ENCODE measurements at places on chromosomes 5 and 9.

GRCh38 chr5:19314840-19315239, 673.2 kb downstream of the CDH18 start:
- no peak for DNase-seq

GRCh38 chr9:133225171-133226011, 16.3 kb upstream of the OBP2B start:
- DNase-seq, result no peak

DNA sequence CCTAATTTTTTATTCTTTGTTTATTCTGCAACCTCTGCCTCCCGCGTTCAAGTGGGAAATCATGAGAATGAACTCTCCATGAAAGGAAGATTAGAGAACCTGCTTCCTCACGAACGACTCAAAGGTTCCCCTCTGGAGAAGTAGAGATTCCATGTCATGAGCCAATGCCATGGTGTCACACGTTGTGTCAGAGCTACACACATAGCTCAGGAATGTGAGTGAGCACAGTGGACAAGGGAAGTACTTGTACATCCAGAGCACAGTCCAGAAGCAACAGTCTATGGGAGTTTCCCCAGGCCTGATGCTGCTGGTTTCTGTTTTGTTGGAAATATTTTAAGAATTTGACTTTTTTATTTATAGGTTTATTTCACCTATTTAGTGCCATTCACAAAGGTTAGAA, 26.8 kb upstream of the PPP2CA start:
- DNase-seq, result no peak

DNA sequence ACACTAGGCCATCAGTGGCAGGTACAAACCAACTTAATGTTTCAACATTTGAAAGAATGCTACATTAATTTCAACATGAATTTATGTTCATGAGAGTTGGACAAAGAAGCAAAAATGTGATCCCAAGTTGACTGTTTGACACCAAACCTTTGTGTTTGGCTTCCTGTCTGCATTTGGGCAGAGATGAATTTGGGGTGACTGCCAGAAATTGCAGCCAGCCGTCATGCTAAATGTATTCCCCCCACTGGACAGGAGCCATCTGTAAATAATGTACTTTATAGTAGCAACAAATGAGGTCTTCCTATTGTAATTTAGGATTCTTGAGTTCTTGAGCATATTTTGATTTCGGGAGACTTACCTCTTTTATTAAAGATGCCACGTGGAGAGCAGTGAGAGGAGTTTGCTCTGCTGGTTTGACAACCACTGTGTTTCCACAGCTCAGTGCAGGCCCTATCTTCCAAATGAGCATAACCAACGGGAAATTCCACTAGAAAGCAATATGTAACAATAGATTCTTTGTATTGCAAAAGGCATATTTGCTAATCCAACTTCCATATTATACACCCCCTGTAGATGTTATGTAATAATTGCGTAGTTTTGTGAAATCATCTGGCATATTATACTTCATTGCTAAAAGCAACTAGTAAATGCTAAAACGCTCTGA, 27.6 kb downstream of the ALDH1A1 start:
- DNase-seq, result no peak

DNA sequence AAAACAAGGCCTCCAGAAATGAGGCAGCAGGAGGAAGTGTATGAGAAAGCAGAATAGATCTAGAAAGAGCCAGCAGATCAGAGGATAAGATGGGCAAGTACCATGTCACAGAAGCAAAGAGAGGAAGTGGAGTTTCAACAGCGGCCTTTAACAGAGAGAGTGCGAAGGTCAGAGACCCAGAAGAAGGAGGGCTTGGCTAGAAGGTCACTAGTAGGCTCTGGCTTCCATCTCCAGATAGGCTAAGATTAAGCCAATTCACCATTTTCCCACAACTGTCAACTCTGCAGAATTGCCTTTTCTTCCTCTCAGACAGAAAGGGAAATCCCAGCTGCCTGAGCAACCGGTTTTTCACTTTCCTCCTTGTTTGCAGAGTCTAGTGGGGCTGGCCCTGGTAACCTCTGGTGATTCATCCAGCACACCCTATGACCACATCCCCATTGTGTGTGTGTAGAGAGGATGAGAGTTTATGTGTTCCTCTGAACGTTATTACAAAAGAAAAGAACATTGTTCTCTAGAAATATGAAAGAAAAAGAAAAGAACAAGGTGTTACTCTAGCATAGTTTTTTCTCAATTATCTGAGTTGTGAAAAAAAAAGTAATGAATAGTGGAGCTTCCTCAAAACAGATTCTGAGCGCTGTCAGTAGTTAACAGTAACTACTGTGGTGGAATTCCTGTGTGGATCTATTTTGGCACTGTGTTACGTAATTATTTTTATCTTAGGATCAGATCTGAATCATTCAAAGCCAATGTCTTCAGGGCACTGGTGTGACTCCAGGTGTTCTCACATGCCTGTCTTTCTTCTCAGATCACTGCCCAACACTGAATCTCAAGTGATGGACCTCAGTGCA, 220.4 kb downstream of the ARRDC3 start:
- peak; percentile 66 for DNase-seq

DNA sequence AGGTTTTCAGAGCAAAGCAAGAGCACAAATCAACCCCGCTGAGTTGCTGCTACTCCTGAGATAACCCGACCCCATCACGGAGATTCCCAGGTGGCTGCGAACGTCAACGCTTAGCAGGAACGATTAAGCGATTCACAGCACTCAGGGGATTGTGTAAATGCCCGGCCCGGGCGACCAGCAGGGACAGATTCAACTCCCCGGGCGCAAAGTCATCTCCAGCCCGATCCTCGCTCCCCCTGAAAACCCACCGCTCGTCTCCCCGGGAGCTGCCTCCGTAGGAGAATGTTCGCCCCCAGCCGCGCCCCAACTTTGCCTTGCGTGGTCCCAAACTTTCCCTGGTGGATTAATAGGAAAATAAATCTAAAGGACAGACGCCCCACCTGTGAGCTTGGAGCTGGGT, 685 bp downstream of the SLC24A2 start:
- DNase-seq, result no peak

GRCh38 chr5:5584236-5584745, 161.8 kb downstream of the ICE1 start:
- DNase-seq, result no peak
